NCI-H526 (cell line): ENCODE measurements at places on chromosomes 1 and 21.

DNA sequence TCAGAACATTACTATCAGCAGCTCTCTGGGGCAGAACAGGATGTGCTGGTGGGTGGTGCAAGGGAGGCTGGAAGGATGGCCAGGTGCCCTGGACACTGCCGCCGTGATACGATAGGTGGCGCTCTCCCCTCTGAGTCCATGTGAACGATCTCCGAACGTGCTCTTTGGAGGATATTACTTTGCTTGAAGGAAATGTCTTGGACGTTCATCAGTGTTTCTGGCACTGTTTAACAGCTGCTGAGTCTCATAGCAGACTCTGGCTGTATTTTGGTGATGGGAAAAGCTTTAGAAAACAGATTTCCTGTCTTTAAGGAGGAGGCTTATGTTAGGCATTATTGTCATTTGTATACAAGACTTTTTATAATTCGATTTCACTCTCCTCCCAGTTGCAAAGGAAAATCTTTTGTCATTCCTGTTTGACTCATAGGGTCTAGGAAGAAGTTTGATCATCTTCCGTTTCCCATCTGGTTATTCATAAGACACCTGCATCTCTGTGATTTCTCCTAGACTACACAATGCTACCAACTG is 386.2 kb upstream of the ADGRL2 start:
- no peak for DNase-seq

DNA sequence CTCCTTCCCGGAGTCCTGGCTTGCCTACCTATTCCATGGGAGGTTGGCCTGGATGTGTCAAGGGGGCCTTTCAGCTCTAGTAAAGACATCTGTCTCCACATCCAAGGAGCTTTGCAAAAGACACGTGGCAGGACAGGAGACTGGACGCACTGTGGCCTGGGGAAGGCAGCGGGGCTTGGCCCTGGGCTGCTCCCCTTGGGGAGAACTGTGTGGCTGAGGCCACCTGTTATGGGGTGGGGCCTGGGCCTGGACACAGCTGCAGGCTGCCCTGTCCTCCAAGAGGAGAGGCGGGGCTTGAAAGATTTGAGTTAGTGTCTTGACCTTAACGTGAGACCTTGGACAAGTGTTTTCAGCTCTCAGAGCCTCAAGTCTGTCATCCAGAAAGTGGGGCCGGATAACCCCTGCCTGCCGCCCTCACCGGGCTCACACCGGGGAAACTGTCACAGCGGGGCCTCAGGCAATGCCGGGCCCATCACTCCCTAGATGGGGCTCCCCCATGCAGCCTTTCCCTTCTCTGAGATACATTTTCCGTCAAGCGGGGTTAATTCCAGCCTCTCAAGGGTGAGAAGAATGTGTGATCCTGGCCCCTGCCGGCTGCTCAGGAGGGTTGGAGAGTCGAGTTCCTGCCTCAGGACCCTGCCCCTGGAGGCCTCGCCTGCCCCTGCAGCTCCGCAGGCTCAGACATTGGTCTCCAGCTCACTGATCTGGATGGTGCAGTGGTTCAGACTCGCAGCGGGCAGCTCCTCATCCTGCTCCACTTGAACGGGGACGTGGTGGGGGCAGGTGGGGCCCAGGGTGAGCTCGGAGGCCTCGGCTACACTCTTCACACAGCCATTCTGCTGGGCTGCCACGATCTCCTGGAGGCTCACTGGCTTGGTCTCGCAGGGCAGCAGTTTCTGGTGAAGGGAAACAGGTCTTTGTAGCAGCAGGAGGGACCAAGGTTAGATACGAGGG is 25.6 kb downstream of the PODN start:
- no peak for DNase-seq

DNA sequence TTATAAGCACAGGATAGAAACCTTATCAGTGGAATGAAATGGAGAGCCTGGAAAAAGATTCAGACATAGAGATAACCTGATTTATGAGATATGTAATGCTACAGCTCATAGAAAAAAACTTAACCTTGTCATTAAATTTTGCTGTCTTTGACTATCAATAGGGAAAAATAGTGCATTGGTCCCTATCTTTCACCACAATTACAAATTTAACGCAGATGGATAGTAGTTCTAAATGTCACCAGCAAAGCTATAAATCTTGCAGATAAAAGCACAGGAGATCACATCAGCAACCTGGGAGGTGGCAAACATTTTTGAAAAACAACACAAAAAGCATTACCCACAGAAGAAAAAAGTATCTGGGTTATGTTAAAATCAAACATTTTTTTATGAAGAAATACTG is 831.6 kb downstream of the BRINP3 start:
- DNase-seq: no peak

- DNase-seq: no peak
Measured at GRCh38 chr21:26732432-26733221, 112.6 kb downstream of the ADAMTS1 start.

- no peak for DNase-seq
Measured at GRCh38 chr1:180241716-180242544, 11.9 kb downstream of the LHX4 start.

- DNase-seq: no peak
Measured at GRCh38 chr1:13703558-13704490, 3.8 kb downstream of the PRDM2 start.

DNA sequence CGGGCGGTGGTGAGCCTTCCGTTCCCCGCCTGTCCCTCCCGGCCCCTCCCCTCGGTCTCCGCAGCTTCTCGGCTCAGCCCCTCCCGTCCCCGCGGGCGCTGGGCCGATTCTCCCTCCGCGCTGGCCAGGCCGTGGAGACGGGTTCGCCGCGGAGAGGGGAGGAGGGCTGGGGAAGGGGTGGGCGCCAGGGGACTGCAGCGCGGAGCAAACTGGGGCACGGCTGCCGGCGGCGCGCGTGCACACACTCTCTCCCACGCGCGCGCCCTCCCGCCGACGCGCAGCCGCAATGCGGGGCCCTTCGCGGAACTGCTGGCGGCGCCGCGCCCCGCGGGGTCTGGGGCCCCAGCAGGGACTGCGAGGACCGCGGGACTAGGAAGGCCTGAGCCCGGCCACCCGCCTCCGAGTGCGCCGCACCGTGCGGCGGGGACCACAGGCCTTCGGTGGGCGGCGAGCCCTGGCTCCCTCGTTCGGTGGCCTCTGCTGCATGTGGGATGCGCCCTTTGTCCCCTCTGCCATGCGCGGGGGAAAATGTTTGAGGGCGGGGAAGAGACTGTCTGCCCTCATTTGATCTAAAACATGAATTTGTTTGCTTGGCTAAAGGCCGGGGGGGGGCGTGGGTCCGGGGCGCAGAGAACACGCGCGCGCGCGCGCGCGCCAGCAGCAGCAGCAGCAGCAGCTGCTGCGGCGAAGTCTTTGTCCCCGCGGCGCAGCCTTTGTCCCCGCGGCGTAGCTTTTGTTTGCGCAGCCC is 90.7 kb upstream of the VAMP3 start:
- no peak for DNase-seq

GRCh38 chr1:41518471-41518870 is 34.0 kb upstream of the EDN2 start:
- no peak for DNase-seq

- no peak for DNase-seq
Measured at GRCh38 chr1:41455479-41456332, 28.8 kb downstream of the EDN2 start.

DNA sequence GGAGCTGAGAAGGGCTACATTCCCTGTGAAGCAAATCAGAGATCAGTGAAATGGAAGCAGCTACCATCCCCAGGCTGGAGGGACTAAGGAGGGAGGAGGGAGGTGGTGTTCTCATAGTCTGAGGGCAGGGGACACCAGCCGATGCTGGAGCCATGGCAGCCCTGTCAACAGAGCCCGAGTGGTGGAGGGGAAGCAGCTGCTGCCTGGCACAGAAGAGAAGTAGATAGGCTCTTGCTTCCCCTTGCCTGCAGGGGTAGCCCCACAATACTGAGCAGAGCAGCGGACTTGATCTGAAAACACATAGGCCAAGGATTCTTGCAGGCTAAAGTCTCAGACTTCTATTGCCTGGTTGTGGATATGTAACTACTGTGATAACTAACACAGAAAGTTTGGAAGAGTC is 255.1 kb downstream of the FGGY start:
- no peak for DNase-seq

DNA sequence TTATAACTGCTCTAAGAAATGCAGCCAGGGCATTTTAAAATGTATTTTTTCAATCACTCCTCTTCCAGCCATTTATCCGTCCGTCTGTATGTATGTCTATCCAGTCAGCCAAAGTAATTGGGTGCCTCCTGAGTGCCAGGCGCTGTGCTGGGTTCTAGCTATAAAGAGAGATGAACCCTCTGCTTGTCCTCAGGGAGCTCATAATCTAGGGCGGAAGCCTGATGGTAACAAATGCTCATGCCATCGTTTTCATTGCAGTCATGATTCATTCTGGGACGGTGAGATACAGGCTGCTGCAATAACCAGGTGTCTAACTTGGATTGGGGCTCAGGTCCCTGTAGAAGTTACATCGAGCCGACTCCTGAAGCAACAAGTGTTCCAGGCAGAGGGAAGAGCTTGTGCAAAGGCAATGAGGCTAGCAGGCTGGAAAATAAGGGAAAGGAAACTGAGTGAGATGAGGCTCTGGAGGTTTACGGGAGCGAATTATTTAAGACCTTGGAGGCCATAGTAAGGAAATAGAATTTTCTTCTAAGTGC is 11.6 kb downstream of the IFI6 start:
- DNase-seq: no peak

DNA sequence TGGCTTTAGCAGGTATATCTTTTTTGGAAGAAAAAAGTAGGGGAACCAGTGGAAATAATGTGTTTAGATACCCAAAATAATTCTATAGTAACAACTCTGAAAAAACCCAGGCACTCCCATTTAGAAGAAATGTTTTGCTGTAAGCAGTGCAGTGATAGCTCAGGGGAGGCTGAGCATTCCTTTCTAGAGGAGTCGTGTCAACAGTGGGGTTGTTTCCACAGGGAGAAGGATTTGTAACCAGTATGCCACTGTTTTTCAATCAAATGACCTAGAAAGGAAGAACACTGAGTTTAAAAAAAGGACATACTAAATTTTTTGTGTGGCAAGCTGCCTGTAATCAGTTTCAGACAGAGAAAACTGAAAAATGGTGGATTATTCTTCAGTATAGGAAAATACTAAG is 2.4 kb downstream of the PGD start:
- no peak for DNase-seq

DNA sequence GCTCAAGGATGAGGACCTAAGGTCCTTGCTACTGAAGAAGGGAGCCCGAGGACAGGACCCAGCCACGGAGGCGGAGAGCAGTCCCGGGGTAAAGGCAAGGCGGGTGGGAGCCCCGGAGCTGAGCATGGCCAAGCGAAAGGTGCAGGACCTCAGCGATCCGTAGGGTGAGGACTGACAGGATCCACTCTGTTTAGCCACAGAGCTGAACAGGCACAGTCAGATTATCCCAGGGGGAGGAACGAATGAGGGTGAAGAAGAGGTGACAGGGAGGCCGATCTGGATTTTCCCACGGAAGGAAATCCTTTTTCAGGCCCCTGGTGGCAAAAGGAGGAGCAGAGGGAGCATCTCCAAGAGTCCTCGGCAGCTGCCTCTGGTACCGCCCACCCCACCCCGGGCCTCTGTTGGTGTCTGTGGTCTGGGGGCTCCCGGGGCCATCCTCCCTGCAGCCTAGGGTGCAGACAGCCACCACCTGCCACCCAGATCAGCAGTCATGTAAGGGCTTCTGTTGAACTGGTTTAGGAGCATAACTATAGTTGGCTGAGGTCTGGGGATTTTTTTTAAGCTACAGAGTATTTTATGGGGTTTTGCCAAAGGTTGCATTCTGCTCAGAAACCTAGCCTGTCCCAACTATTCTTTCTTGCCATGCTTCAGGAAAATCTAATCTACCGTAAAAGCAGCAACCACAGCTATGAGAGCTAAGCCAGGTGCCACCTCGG is 32.3 kb upstream of the LBR start:
- DNase-seq: no peak

GRCh38 chr1:40971966-40972365 is 7.5 kb upstream of the CTPS1 start:
- DNase-seq: no peak

DNA sequence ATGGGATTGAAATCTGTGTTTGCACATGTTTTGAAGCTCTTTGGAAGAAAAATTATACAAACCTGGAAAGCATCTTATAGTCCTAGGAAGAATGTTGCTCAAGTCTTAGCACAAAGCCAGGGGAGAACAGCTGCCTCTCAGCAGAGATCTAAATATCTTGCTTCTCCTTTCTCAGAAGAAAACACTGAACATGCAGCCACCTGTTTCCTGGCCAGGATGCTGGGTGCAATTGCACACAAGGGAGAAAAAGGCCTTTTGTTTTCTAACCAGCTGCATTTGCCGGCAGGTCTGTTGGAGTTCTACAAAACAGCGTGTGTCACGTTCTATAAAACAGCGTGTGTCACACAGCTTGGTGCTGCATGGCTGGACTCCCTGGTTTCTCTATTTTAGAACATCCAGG is 259.6 kb upstream of the PLD5 start:
- no peak for DNase-seq

DNA sequence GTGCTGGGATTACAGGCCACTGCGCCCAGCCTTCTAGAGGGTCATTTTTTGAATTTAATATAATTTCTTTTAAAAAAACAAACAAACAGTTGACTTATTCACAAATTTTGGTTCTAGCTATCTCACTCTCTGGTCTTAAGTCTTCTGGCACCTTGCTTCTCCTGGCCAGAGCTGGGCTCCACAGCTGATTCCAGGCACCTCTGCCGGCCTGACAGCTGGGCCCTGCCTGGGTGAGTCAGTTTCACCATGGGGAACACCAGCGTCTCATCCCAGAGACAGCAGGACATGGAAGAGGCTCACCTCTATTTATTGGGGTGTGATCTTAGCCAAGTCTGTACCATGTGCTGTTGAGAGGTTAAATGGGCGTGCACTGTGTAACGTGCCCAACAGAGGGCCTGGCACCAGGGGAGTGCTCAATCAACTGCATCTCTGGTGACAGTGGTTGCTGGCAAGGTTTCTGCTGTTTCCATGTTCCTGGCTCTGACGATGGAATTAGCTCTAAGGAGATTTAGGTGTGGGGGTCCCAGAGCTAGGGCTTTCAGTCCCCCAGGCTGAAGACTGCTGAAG is 956 bp downstream of the CPLANE2 start:
- DNase-seq: peak; percentile 67

DNA sequence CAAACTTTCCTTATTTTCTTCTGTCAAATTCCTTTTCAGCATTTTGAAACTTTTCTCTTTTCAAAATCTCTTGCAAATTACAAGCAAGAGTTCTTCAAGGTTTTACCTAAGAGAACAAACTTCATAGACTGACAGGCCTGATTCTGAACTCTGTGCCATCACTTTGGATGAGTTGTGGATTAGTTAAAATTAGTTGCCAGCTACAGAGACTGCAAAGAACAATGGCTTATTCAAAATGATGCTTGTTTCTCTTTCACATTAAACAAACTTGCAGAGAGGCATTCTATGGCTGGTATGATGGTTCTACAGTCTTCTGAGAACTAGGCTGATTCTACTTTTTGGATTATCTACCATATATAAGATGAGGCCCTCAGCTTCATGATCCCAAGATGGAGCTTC is 3.8 kb downstream of the LRRC8B start:
- DNase-seq: no peak

- peak; percentile 4 for DNase-seq
Measured at GRCh38 chr1:71170925-71171324, 90.1 kb upstream of the ZRANB2 start.

GRCh38 chr21:24514081-24514733 is 1093.1 kb downstream of the MRPL39 start:
- DNase-seq: no peak

- no peak for DNase-seq
Measured at GRCh38 chr21:22244516-22244915, 1246.3 kb downstream of the NCAM2 start.
